Putamen (tissue), 1 donor: ENCODE measurements at places on chromosomes 5 and 9.

DNA sequence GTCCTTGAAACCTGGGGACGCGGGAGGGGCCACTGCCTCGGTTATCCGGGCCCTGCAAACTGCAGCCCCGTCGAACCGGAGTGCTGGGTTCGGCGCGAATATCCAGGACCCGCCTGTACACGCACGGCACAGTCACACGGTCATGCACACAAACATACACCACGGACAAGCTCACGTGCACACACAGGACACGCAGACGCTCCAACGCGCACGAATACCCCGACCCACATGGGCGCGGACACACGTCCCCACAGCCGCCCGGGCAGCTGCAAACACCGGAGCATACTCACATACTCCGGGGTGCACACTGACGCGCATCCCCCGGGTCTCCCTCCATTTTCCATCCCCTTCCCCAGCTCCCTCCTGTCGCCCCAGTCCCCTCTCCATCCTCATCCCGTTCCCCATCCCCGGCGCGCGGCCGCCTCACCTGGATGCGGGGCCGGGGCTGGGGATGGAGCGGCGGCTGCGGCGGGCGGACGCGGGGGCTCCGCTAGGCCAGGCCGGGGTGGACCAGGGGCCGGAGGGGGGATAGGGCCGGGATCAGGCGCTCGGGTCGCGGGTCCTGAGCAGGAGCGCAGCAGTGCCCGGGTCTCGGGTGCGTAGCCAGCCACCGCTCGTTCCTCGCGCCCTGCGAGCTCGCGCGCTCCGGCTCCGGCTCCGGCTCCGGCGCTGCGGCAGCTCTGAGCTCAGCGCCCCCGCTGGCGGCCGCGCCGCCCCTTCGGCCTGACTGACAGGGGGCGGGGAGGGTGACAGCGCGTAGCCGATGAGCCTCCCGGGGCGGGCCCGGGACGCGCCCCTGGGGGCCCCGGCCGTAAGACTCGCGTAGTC is at the start of the genes EIF4E1B and SNCB:
TSS of gene EIF4E1B (plus strand) at position 823 of the 828 bp plus-strand sequence. CDS start 12,113 bp downstream, outside the sequence.
TSS of gene SNCB (minus strand) at position 682 of the 828 bp plus-strand sequence. CDS start 880 bp downstream, outside the sequence.
- peak; percentile 35 for DNase-seq

- DNase-seq = no peak
These were observed 1464.7 kb downstream of the EFNA5 start for GRCh38 chr5:106205916-106206571.

GRCh38 chr5:153719324-153719723 is 228.9 kb downstream of the GRIA1 start:
- DNase-seq = no peak

DNA sequence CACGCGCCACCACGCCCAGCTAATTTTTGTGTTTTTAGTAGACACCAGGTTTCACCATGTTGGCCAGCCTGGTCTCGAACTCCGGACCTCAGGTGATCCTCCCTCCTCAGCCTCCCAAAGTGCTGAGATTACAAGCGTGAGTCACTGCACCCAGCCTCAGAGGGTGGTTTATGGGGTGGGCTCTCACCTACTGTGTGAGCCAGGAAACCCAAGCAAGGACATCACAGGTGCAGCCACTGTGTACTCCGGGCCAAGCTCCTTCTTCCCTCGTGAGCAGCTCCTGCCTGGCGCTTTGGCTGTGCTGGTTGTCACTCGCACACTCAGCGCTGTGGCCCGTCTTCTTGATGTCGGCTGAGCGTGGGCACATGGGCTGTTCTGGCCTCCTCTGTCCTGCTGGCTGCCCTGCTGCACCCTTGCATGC is 70.1 kb downstream of the WNK2 start:
- no peak for DNase-seq

GRCh38 chr5:126805063-126805462 is 28.1 kb downstream of the LMNB1 start:
- no peak for DNase-seq

DNA sequence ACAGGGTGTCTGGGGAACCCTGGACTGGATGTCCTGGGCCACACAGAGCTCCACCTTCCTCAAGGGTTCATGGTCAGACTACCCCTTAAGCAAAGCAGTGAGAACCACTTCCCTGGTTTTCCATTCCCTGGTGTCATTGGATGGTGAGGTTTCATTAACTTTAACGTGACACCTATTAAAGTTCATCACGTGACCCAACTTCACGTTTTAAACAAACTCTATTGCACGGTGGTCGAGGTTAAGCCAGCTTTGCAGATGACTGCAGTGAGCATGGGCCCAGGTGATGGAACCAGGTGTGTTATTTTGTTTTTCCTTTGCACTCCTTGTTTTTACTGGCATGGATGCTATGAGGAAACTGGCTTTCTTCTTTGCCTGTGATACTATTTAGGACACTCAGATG is 385.7 kb upstream of the IRX1 start:
- DNase-seq = no peak

DNA sequence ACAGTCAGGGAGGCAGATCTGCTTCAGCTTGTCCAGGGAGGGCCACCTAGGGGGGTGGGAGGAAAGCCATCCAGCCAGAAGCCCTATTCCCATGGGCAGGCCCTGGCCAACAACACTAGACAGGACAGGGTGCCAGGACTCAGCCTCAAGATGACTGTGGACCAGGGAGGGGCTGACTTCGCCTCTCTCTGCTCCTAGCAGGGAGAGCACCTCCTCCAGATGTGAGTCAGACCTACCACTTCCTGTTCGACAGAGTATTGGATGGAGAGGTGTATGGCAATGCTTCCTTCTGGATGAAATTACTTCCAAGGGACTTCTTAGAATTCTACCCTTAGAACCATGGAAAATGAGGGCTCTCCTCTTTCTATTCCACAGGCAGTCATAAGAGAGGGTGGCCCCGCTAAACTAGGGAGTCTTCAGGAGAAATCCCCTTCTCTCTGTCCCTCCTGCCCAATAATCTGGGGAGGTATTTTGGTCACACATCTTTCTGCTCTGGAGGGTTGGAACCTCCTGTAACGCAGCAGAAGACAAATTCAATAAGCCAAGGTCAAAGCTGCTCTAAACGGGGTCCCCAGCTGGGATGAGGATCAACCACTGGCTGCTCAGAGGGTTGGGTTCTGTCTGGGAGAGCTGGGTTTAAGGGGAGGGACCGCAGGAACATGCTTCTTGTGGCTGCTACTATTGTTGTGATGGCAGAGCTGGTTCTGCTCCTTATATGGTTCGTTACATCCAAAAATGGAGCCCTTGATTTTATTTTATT is 23.2 kb upstream of the RCL1 start:
- no peak for DNase-seq

- no peak for DNase-seq
These were observed 136.0 kb downstream of the FBXO4 start for GRCh38 chr5:42061121-42061520.

DNA sequence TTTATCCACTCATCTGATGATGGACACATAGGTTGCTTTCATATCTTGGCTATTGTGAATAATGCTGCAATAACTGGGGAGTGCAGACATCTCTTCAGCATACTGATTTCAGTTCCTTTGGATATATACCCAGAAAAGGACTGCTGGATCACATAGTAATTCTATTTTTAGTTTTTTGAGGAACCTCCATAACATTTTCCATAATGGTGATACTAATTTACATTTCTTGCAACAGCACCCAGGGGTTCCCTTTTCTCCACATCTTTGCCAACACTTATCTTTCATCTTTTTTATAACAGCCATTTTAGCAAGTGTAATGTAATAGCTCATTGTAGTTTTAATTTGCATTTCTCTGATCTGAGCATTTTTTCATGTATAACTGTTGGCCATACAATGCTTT is 34.1 kb upstream of the NR4A3 start:
- DNase-seq = no peak

GRCh38 chr5:176362233-176362490 is 598 bp upstream of the KIAA1191 start:
- DNase-seq = no peak

DNA sequence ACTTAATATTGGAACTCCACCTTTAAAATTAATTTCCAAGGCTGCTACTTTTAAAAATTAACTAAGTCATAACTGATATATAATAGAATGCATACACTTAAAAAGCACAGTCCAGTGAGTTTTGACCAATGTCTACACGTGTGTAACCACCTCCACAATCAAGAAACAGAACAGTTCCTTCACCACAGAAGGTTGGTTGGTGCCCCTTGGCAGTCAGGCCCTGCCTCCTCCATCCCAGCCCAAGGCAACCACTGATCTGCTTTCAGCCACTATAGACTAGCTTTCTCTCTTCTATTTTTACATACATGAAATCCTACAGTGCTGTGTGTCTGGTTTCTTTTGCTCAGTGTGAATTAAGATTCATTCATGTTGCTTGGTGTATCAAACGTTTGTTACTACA is 215.2 kb downstream of the CRB2 start:
- DNase-seq = no peak
